ENCODE measurements at places on chromosomes 7 and 10. TPM values are rescaled to one million over a fixed set of nuclear protein-coding genes. Genes with fewer than 3 reads are reported as not detected.

Gene HTR5A
- not detected for total RNA-seq

Gene PIK3CG
- 25.3 TPM for total RNA-seq

Gene GHRHR
- not detected for total RNA-seq

Gene INA
- total RNA-seq: 0.94 TPM

Gene EEPD1
- 0.66 TPM for total RNA-seq

Gene FEZF1
- total RNA-seq: not detected

Gene TPST1
- 1.7 TPM for total RNA-seq

Gene CCDC7
- 12.1 TPM for total RNA-seq

Gene IL2RA
- total RNA-seq: 1,178 TPM

Gene OR2A14
- total RNA-seq: not detected

Gene WNT8B
- not detected for total RNA-seq

Gene ITPRID1
- total RNA-seq: not detected

Gene PTPN20
- total RNA-seq: 1.3 TPM

Gene PDAP1
- 210 TPM for total RNA-seq

Gene LRRTM3
- not detected for total RNA-seq

Gene OR9A2
- total RNA-seq: not detected

Gene ZNF488
- 0.42 TPM for total RNA-seq

Gene INSYN2A
- total RNA-seq: not detected

Gene GATA3
- total RNA-seq: 53.3 TPM

Gene MMP21
- not detected for total RNA-seq

Gene OR13A1
- not detected for total RNA-seq

Data from CD8-positive, alpha-beta memory T cell (primary cell).